ENCODE measurements at places on chromosomes 1 and 21. TPM values are rescaled to one million over a fixed set of nuclear protein-coding genes. Genes with fewer than 3 reads are reported as not detected.

The RYR2 gene
- total RNA-seq: 0.02 TPM

The TEX50 gene
- total RNA-seq: not detected

DNA sequence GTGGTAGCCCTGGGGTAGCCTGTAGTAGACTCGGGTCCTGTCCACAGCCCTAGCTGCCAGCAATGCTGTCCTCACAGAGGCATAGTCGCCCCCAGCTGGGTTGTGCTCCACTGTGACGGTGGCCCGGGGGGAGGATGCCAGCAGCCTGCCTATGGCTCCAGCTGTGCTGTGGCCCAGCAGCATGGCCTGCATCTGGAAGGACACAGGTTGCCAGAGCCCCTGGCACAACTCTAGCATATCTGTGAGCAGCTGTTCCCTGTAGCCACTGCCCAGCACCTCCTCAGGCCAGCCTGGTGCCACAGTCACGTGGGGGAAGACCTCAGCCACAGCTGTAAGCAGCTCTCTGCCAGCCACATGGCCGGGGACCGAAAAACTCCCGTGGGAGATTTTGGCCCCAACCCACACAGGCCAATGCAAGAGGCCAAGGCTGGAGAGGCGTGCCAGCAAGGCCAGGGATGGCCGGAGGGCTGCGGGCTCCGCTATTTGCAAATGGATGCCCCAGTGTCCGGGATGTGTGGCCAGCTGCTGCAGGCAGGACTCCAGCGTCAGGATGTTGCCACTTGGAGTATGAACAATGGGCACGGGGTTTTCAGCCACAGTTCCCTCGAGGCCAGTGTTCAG is 13.9 kb downstream of the FAM151A start:
- DNase-seq: no peak

- no peak for DNase-seq
These were observed 546 bp downstream of the KIF21B start for GRCh38 chr1:201022820-201023516.

The CBS gene
- total RNA-seq: 1.4 TPM

GRCh38 chr1:17929224-17929623 is 174.1 kb downstream of the ACTL8 start:
- no peak for DNase-seq

- no peak for DNase-seq
These were observed 90.8 kb upstream of the AJAP1 start for GRCh38 chr1:4563586-4563985.

The SHE gene
- total RNA-seq: not detected

DNA sequence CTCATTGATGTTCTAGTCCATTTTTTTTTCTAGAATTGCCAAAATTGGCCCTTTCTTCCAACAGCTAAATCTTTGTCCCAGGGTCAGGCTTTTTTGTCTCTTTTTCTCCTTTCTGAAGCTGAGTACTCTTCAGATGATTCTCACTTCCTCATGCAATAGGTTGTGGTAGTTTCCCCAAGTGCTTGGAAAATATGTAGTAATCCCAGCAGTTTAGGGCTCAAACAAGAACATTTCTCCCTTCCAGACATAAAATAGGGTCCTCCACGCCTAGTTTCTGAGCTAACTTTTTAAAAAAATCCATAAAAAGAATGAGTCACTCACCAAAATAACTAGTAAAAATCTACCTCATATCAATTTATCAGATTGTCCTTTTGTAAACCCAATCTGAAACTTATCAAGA is 10.0 kb upstream of the MCOLN3 start:
- no peak for DNase-seq

GRCh38 chr1:29371332-29371731 is 135.0 kb downstream of the PTPRU start:
- DNase-seq: no peak

GRCh38 chr1:33050221-33051076 is 13.8 kb upstream of the AK2 start:
- peak; percentile 72 for DNase-seq

The SLFNL1 gene
- total RNA-seq: 0.20 TPM

GRCh38 chr1:207798847-207799246 is 47.0 kb downstream of the CD46 start:
- no peak for DNase-seq

The SAMSN1 gene
- 0.57 TPM for total RNA-seq

DNA sequence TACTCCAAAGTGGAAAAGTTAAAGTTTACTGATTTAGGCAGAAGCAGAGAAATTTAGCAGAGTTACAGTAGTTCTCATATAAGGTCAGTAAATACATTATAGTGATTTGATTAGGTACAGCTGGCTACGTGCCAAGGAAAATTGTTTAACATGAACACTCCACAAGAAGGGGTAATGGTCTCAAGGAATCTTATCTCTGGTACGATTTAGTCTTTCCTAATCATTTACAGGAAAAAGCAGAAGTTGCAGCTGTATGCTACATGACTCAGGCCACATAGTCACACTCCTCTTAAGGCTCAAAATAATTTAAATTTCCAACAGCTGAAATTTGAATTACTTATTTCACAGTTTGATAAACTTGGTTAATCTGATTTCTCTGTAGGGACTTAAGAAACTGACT is 36.9 kb upstream of the OR2B11 start:
- no peak for DNase-seq

DNA sequence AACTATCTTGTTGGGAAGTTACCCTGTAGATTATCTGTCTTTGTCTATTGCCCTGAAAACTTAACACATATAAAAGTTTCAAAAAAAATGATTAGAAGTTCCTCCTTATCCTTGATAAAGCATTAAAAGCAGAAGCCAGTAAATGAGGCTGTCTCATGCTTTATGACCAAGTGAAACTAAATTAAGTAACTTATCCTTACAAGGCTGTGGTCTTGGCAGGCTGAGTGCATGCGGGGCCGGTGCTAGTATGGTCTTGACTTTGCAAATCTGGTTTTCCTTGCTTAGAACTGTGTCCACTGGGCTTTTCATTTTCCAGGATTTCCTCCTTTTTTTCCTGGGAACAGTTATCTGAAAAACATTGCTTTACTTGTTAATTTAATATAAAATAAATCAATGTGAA is 43.1 kb downstream of the PCNX2 start:
- DNase-seq: no peak

The PTPRF gene
- total RNA-seq: 224 TPM
